NCI-H446 (cell line): ENCODE measurements at places on chromosomes 12 and 14.

GRCh38 chr14:105456736-105457617, 17.6 kb upstream of the CRIP2 start:
- DNase-seq, result no peak

GRCh38 chr12:108254517-108255251, 84.4 kb downstream of the CMKLR1 start:
- no peak for DNase-seq

DNA sequence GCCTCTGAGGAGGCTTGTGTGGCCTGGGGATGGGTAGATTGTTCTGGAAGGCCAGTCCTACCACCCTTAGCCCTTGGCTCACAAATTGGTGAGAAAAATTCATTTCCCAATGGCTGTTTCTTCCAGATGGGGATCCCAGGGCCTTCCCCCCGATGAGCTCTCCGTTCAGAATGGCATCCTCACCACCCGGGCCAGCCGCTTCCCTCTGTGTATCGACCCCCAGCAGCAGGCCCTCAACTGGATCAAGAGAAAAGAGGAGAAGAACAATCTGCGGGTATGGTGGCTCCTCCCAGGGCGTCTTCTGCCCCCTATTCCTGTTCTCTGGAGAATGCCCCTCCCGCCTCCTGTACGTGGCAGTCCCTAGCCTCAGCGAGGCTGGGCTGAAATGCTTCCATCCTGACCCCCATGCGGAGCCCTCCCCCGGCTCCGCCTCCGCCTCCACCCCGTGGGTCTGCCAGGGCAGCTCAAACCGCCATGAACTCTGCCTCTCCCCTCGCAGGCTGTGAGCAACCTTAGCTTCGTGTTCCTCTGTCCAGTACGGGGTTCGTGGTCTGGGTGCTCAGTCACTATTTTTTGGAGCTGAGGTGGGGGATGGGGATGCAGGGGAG, 57.8 kb downstream of the CCDC92 start:
- no peak for DNase-seq

DNA sequence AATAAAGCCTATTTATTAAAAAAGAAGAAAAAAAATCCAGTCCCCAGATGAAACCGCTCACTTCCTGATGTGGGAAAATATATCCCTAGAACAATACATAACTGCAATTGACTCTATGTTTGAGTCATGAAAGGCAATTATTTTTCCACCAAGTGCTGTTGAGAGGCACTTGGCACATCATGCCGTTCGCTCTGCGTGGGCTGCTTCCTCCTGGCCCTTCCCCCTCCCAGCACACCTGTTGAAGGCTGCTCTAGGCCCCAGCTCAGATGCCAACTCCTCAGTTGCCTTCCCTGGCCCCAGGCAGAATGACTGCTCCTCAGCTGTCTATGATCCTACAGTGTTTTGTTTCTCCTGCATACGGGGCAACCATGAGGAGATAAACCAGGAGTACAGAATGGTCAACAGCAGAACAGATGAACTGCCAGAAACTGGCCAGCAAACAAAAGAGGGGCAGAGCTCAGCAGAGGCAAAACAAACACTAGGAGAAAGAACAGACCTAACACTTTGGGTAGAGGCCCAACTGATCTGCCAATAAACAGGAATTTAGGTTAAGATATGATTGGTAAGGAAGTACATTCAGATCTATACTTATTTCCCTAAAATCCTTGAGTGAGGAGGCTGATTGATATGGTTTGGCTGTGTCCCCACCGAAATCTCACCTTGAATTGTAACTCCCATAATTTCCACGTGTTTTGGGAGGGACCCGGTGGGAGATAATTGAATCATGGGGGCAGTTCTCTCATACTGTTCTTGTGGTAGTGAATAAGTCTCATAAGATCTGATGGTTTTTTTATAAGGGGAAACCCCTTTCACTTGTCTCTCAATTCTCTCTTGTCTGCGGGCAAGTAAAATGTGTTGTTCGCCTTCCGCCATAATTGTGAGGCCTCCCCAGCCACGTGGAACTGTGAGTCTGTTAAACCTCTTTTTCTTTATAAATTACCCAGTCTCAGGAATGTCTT, 58.6 kb downstream of the SLC38A1 start:
- peak; percentile 48 for DNase-seq

GRCh38 chr12:8648576-8649205, 13.9 kb downstream of the MFAP5 start:
- DNase-seq, result no peak
